ENCODE measurements at places on chromosomes 4 and X. TPM values are rescaled to one million over a fixed set of nuclear protein-coding genes. Genes with fewer than 3 reads are reported as not detected.
A peak's percentile ranks its signal among the peaks of the same experiment; 100 is the strongest.

The RAB33A gene
- 1.8 TPM for total RNA-seq

DNA sequence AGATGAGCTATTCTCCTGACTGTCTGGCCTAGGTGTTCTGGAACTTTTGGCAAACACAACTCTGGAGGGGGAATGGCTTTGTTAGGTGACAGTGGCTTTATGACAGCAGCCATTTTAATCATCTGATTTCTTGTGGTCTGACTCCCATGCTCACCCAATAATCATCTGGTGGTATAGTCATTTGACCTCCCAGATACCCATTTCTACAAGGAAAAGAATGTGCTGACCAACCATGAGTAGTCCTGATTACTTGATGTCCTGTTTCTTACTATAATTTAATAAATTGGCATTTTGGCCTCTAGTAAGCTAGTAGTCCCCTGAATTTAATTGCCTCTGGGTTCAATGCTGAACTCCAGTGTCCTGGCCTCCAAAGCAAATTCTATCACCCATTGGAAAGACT, 109.9 kb upstream of the DUSP21 start:
- DNase-seq: no peak
- H3K4me3 ChIP-seq: no peak overlapping the region
- no peaks in the 10 kb centered on the region for H3K27me3 ChIP-seq
- H3K27ac ChIP-seq: no peak overlapping the region
- H3K4me1 ChIP-seq: no peaks in the 10 kb centered on the region

DNA sequence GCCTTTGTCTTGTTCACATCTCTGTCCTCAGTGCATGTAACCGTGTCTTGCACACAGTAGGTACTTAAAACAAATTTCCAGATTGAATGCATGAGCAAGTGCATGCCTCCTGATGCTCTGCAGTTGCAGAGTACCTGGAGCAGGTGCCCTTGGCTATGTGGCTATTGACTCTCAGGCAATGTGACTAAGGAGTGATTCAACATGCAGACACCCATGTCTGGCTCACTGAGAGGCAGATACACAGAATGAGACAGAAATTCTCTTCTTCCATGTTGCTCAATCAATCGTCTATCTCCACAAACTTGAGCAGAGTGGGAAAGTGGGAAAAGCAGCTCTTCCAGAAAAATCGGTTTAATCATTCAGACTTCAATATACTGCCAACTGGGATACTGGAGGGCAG, 111.0 kb downstream of the CHRDL1 start:
- H3K4me1 ChIP-seq: no peaks in the 10 kb centered on the region
- no peaks in the 10 kb centered on the region for H3K27me3 ChIP-seq
- no peak overlapping the region for H3K27ac ChIP-seq
- DNase-seq: no peak
- no peak overlapping the region for H3K4me3 ChIP-seq

The NUDT9 gene
- total RNA-seq: 40.0 TPM

- H3K27me3 ChIP-seq: no peaks in the 10 kb centered on the region
- H3K27ac ChIP-seq: no peak overlapping the region
- H3K36me3 ChIP-seq: no peaks in the 10 kb centered on the region
- H3K4me1 ChIP-seq: no peaks in the 10 kb centered on the region
These were observed 21.0 kb downstream of the ATXN3L start for GRCh38 chrX:13298836-13299235.

The TLR2 gene
- total RNA-seq: 9.8 TPM

- H3K4me3 ChIP-seq: no peak overlapping the region
- DNase-seq: no peak
- H3K27ac ChIP-seq: no peak overlapping the region
- no peaks in the 10 kb centered on the region for H3K4me1 ChIP-seq
- no peaks in the 10 kb centered on the region for H3K27me3 ChIP-seq
- H3K36me3 ChIP-seq: no peaks in the 10 kb centered on the region
These were observed 15.5 kb upstream of the ESX1 start for GRCh38 chrX:104270212-104270611.

GRCh38 chrX:41184312-41184711, 99.1 kb downstream of the USP9X start:
- no peaks in the 10 kb centered on the region for H3K36me3 ChIP-seq
- H3K4me3 ChIP-seq: no peak overlapping the region
- no peaks in the 10 kb centered on the region for H3K4me1 ChIP-seq
- no peak for DNase-seq

GRCh38 chrX:48945517-48946348, 11.7 kb downstream of the OTUD5 start:
- no peaks in the 10 kb centered on the region for H3K36me3 ChIP-seq
- no peak overlapping the region for H3K27ac ChIP-seq
- peak; percentile 31 for DNase-seq
- H3K4me3 ChIP-seq: no peak overlapping the region
- no peaks in the 10 kb centered on the region for H3K27me3 ChIP-seq

DNA sequence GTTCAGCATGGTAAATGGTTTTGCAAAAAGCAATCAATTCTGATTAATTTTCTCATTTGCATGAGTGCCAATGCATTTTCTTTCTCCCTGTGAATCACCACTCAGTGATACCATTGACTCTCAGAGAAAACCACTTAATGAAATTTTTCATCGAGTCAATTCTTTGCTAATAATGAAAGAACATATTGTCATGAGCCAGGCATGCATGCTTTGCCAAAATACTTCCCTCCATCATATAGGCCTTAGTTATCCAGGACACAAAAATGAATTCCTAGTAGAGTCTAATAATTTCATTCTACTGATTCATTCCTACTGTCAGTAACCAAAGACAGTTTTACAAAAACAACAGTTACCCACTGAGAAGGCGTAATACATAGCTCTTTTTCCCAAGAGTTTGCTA, 680.0 kb downstream of the TRIML1 start:
- no peak for DNase-seq
- H3K27ac ChIP-seq: no peak overlapping the region
- no peaks in the 10 kb centered on the region for H3K27me3 ChIP-seq

The PCDH7 gene
- 56.5 TPM for total RNA-seq

The ZCCHC18 gene
- not detected for total RNA-seq

The ANXA3 gene
- total RNA-seq: 243 TPM

DNA sequence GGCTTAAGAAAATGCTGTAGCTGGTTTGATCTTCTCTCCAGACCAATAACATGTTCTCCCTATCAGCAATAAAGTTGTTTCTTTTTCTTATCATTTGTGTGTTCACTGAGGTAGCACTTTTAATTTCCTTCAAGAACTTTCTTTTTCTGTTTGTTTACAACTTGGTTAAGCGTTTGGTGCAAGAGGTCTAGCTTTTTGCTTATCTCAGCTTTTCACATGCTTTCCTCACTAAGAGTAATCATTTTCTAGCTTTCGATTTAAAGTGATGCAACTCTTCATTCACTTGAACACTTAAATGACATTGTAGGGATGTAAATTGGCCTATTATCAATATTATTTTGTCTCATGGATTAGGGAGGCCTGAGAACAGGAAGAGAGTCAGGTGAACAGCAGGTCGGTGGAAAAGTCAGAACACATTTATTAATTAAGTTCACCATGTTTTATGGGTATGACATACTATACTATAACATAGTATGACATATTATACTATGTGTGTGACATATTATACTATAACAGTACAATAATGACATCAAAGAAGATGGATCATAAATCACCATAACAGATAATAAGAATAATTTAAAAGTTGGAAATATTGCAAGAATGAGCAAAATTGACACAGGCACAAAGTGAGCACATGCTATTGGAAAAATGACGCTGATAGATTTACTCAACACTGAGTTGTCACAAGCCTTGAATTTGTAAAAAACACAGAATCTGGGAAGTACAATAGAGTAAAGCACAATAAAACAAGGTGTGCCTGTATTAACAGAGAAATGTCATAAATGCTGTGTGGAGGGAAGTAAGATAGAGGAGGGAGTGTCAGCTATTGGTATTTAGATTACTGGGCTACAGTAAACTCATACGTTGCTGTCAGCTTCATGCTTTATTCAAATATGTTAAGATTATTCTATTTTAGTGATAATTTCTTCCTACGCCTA, 218.6 kb upstream of the SLC7A11 start:
- H3K4me1 ChIP-seq: no peaks in the 10 kb centered on the region
- no peaks in the 10 kb centered on the region for H3K36me3 ChIP-seq
- no peak overlapping the region for H3K4me3 ChIP-seq
- H3K27ac ChIP-seq: no peak overlapping the region

- no peak overlapping the region for H3K4me3 ChIP-seq
- no peaks in the 10 kb centered on the region for H3K27me3 ChIP-seq
- no peaks in the 10 kb centered on the region for H3K36me3 ChIP-seq
- no peaks in the 10 kb centered on the region for H3K4me1 ChIP-seq
- H3K27ac ChIP-seq: no peak overlapping the region
These were observed 79.2 kb downstream of the USP9X start for GRCh38 chrX:41164449-41164848.

The CSN1S1 gene
- total RNA-seq: not detected

DNA sequence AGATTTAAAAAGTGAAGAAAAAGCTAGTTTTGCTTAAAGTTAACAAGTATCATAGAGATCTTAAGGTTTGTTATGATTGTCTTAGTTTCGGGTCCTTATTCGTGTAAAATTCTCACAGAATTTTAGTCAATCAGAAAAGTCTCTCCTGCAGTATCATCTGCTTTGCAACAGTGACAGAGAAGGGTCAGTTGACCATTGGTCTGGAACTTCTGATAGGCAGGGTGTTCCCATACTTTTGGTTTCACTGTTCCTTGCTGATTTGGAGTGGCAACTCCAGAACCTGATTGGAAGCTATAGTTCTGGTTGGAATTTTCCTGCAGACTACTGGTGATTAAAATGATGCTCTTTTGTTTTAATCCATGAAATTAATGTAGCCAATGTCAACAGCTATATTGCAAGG, 1.8 kb downstream of the IL15 start:
- no peaks in the 10 kb centered on the region for H3K36me3 ChIP-seq
- no peaks in the 10 kb centered on the region for H3K27me3 ChIP-seq
- H3K27ac ChIP-seq: no peak overlapping the region
- H3K4me3 ChIP-seq: no peak overlapping the region

DNA sequence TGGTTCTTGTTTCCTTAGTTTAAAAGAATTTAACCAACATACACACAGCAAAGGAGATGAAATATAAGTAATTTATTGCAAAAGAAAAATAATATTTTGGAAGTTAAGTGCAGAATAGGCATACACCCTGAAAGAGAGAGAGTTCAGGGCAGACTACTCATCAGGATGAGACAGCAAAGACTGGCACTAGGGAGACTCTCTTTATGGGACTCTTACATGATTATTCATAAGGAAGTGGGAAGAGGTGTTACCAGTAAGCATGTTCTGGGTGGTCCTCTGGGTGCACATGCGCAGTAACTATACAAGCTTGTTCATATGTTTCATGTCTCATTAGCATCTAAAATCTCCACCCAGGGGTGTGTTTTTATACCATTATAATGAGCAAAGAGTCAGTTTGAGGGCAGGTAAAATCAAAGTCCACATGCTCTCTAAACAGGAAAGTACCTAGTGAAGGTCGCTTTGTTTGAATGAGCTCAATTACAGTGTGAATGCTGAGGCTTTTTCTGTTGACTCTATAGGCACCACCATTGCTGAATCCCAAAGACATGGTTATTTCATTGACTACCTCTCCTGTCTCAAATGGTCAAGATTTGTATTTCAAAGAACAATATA, 38.2 kb upstream of the PRDM5 start:
- H3K36me3 ChIP-seq: no peaks in the 10 kb centered on the region
- no peak overlapping the region for H3K27ac ChIP-seq
- no peak overlapping the region for H3K4me3 ChIP-seq
- DNase-seq: no peak

- H3K27ac ChIP-seq: no peak overlapping the region
- H3K27me3 ChIP-seq: no peaks in the 10 kb centered on the region
- no peak overlapping the region for H3K4me3 ChIP-seq
These were observed 83.5 kb downstream of the NPNT start for GRCh38 chr4:105978684-105979296.

The DOK7 gene
- 0.26 TPM for total RNA-seq

GRCh38 chr4:26321373-26322221, 783 bp downstream of the RBPJ start:
- peaks cover 5% of the 10 kb centered on the region for H3K4me1 ChIP-seq
- peak overlapping the region; percentile 89 for H3K4me3 ChIP-seq
- H3K27me3 ChIP-seq: no peaks in the 10 kb centered on the region
- H3K27ac ChIP-seq: peak overlapping the region; percentile 99

The STAP1 gene
- total RNA-seq: not detected

DNA sequence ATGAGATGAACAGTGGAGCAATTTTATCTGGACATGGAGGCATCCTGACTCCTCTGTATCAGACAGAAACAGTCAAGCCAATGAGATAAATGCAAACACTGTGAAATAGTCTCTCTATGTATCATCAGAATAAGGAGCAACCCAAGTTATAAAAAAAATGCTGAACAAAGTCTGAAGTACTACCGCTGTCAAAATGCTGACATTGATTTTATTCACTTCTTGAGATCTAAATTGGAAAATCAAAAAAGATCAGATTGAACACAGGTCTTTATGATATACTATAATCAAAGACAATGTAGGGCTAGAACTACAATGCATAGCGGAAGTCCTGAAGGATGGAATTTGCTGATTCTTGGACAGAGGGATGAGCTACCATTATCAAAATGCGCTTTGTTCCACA, 76.1 kb downstream of the FTHL17 start:
- no peak for DNase-seq
- H3K27ac ChIP-seq: no peak overlapping the region
- no peaks in the 10 kb centered on the region for H3K27me3 ChIP-seq
- no peak overlapping the region for H3K4me3 ChIP-seq
- no peaks in the 10 kb centered on the region for H3K4me1 ChIP-seq

- H3K4me3 ChIP-seq: no peak overlapping the region
- H3K36me3 ChIP-seq: no peaks in the 10 kb centered on the region
- H3K27ac ChIP-seq: no peak overlapping the region
- no peaks in the 10 kb centered on the region for H3K4me1 ChIP-seq
These were observed 127.9 kb upstream of the FTHL17 start for GRCh38 chrX:31199840-31200114.

GRCh38 chr4:68717999-68718398, 47.5 kb upstream of the UGT2B15 start:
- no peaks in the 10 kb centered on the region for H3K27me3 ChIP-seq
- no peak overlapping the region for H3K27ac ChIP-seq
- no peaks in the 10 kb centered on the region for H3K36me3 ChIP-seq

GRCh38 chr4:105193536-105193935, 46.9 kb downstream of the TET2 start:
- DNase-seq: no peak
- H3K36me3 ChIP-seq: no peaks in the 10 kb centered on the region

The SMPX gene
- total RNA-seq: not detected

The NWD2 gene
- 0.14 TPM for total RNA-seq

DNA sequence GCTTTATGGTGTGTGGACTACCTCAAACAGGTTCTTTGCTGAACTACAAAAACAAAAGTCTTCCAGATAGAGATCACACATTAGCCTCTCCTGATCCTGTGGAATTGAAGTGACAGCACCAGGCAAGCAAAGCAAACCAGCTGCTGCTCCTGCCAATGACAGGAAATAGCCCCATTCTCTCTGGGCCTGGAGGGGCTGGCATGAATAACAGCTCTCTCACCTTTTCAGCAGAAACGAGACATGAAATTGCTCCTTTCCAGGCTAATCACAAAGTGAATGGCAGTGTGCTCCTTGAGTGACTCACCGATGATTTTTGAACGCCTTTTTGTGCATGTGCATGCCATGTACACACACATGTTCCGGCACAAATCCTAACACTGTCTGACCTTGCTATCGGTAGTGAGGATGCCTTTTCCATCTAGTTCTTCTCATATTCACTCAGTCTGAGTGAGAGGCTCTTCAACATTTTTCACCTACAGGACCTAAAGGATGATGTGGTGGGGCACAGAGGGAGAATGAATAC, 24.4 kb downstream of the MFAP3L start:
- no peak overlapping the region for H3K27ac ChIP-seq
- no peak for DNase-seq
- no peaks in the 10 kb centered on the region for H3K27me3 ChIP-seq
- no peak overlapping the region for H3K4me3 ChIP-seq
